Activated CD8-positive, alpha-beta T cell treated with anti-CD3 and anti-CD28 coated beads for 36 hours (primary cell): ENCODE measurements at places on chromosomes 1 and 21. TPM values are rescaled to one million over a fixed set of nuclear protein-coding genes. Genes with fewer than 3 reads are reported as not detected.

DNA sequence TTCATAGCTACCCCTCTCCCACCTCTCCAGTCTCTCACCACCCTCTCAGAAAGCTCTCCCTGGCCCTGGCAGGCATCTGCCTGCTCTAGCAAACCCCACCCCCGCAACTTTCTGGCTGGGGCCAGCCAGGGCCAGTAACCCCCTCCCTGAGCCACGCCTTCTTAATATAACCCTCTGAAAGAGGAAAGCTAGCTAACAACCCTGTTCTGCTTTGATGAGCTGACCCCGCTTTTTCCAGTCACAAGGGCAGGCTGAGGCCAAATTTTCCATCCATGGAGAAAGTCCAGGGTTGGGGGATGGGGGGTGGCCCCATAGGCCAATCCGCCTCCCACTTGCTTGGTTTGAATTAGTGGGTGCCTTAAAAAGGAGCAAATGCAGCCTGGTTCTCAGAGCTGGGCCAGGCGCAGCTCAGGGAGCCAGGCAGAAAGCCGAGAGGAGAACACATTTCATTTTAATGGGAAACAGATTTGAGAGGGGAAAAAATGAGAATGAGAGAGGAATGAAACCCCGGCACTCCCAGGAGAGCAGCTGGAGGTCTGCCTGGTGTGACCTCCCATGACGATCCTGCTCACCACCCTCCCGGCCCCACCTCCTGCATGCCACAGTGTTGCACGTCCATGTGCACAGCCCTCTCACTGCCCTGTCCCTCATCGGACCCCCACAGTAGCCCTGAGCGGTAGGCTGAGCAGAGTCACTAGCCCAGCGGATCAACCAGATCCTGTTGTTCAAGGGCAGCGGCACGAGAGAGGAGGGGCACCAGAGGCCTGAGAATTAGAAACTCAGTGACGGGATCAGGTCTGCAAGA lies 62.3 kb downstream of the OPTC start:
- H3K4me3 ChIP-seq: no peak overlapping the region
- H3K36me3 ChIP-seq: no peaks in the 10 kb centered on the region
- peaks cover 3% of the 10 kb centered on the region for H3K4me1 ChIP-seq
- H3K27me3 ChIP-seq: no peaks in the 10 kb centered on the region
- H3K27ac ChIP-seq: no peak overlapping the region

GRCh38 chr1:167430134-167430848 lies 88.0 kb downstream of the CD247 start:
- peaks cover 39% of the 10 kb centered on the region for H3K4me1 ChIP-seq
- H3K36me3 ChIP-seq: peaks cover 34% of the 10 kb centered on the region
- no peak overlapping the region for H3K4me3 ChIP-seq
- H3K27ac ChIP-seq: peak overlapping the region; percentile 84
- no peaks in the 10 kb centered on the region for H3K27me3 ChIP-seq

- peaks cover 19% of the 10 kb centered on the region for H3K4me1 ChIP-seq
- DNase-seq: no peak
- H3K27me3 ChIP-seq: no peaks in the 10 kb centered on the region
- H3K27ac ChIP-seq: no peak overlapping the region
- H3K36me3 ChIP-seq: no peaks in the 10 kb centered on the region
- no peak overlapping the region for H3K4me3 ChIP-seq
Measured at GRCh38 chr21:43986544-43987451, 25.3 kb upstream of the TRAPPC10 start.

Gene HUNK
- 0.27 TPM for total RNA-seq

Gene ADARB1
- total RNA-seq: 37.1 TPM

Gene F5
- 20.7 TPM for total RNA-seq

Gene BRINP3
- not detected for total RNA-seq
